ENCODE measurements at places on chromosomes 7 and 10.

GRCh38 chr7:55100544-55101327 is 81.9 kb downstream of the EGFR start:
- no peak for DNase-seq

- DNase-seq = no peak
Measured at GRCh38 chr7:71793251-71793650, 618.9 kb downstream of the CALN1 start.

DNA sequence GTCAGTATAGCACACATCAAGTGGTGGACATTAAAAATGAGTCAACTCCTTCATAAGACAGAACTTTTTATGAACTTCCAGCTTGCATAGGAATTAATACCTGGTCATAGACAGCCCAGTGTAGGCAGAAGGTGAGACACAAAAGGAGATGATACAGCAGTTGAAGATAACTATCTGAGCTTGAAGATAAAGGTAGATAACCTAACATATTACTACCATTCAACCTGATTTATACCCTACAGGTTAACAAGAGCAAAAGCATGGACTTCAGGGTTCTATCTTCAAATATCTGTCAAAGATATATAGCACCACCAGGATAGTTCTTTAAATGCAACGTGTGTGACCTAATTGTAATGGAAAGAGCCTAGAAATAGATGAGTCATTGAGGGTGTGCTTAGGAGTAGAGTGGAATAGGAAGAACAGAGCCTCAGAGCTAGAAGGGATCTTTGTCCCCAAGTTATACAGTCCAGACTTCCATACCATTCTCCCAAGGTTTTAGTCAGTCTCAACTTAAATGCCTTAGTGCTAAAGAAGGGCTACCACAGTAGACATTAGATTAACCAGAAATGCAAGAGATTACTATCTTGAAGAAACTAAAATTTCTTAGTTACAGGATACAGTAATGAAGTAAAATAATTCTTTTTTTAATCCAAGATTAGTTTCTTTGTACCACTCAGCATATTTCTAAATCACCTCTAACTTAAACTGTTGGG is 9.2 kb downstream of the ZNF800 start:
- DNase-seq = no peak

- DNase-seq = no peak
Measured at GRCh38 chr7:98778421-98778820, 91.4 kb downstream of the TMEM130 start.

- DNase-seq = peak; percentile 72
Measured at GRCh38 chr10:62632071-62632809, 172.3 kb upstream of the ADO start.

- DNase-seq = no peak
Measured at GRCh38 chr10:77513781-77514331, 123.8 kb downstream of the KCNMA1 start.

- no peak for DNase-seq
Measured at GRCh38 chr7:3218411-3219225, 82.4 kb upstream of the SDK1 start.

- DNase-seq = no peak
Measured at GRCh38 chr10:80526742-80527141, 11.0 kb upstream of the SH2D4B start.

DNA sequence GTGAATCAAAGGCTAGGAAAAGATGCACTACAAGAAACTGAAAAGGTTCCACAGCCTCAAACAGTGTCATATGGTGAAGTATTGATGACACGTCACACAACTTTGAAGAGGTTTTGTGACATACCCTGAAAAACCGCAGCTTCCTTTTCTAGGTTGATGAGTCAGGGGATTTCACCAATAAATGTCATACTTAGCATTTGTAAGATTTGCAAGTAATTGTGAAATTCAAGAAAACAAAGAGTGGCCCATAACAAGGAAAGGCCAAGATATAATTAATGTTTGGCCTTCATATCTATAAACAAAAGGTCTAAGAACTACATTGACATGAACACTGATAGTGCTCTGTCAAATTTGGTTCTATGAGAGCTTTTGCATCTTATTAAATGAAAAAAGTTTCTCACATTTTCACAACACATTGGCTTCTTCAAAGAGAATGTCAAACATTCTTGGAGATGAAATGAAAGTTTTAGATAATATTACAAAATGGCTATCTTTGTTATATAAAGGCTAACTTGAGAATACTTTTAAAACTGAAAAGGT is 62.0 kb upstream of the NAMPT start:
- DNase-seq = peak; percentile 59

DNA sequence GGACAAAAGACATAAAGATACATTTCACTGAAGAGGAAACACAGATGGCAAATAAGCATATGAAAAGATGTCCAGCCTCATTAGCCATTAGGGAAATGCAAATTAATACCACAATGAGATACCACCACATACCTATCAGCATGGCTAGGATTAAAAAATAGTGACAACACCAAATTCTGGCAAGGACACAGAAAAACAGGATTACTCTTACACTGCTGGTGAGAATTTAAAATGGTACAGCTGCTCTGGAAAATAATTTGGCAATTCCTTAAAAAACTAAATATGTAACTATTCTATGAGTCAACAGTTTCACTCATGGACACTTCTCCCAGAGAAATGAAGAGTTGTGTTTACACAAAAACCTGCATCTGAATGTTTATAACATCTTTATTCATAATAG is 121.1 kb downstream of the C10orf90 start:
- no peak for DNase-seq

DNA sequence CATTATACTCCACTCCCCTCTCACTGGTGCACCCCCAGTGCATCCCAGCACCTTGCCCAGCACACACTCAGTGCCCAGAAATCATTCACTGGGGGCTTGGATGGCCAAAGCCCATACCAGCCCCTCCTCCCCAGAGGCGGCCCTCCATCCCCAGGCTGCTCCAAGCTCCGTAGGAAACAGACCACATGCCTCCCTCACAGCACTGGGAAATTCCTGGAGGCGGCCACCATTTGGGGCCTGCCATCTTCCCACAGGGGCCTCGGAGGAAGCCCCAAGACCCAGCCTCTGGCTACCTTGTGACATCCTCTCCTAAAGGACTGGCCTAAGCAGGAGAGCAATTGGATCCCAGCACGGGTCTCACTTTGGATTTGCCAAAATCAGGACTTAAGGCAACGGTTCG is 49.7 kb downstream of the FOXL3 start:
- no peak for DNase-seq

- no peak for DNase-seq
Measured at GRCh38 chr7:1968397-1969111, 264.2 kb downstream of the MAD1L1 start.

DNA sequence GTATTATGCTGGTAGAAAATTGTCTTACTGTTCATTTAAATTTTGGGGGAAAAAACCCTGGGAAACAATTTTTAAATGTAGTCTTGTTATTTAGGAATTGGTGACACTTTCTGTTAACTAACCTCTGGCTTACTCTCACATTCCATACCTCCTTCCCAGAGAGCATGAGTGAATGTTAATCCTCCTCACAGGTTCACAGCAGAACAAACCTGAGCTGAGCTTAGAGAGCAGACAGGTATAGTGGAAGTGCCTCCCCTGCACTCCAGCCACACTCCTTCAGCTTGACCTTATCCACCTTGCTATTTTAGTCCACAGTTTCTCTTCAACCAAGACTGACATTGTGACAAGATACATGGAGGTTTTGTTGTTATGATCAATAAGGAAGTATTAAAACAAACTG is 235.9 kb downstream of the FOXP2 start:
- DNase-seq = no peak

DNA sequence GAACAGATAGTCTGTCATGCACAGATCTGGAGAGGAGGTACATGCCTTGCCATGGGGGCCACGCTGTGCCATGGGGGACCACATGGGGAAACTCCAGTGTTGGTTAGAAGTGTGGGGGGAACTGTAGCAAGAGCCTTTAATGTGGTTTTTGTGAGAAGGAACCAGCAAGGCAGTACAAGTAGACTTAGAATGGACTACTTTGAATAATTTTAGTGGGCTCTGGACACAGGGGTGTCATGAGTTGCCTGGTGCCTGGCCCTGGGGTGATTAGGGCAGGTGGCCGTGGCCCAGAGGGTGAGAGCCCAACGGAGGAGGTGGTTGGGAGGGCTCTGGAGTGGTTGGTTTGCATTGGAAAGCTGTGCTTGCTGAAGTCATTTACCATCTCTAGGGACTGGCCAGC is 77.2 kb downstream of the CXCL12 start:
- no peak for DNase-seq

DNA sequence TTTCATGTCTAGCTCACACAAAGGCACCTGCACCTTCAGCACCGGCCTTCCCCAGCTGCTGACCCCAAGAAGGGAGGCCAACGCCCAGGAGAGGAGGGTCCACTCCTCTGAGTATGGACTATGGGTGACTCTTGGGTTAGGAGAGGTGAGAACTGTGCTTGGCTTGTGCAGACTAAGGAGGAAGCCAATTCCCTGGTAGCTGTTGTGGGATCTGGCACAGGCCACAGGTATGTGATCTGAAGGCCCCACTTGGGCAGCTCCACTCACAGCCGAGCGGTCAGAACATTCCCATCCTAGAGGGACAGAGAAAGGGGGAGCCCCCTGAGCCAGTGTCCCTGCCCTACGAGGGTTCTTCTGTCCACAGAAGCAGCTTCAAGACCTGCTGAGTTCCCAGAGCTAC is 52.8 kb upstream of the FIGNL1 start:
- no peak for DNase-seq

GRCh38 chr7:37031571-37032257 is 307.4 kb upstream of the AOAH start:
- no peak for DNase-seq

- no peak for DNase-seq
Measured at GRCh38 chr10:3867454-3868270, 82.7 kb upstream of the KLF6 start.

- DNase-seq = peak; percentile 18
Measured at GRCh38 chr7:127504715-127505114, 80.7 kb downstream of the GCC1 start.

DNA sequence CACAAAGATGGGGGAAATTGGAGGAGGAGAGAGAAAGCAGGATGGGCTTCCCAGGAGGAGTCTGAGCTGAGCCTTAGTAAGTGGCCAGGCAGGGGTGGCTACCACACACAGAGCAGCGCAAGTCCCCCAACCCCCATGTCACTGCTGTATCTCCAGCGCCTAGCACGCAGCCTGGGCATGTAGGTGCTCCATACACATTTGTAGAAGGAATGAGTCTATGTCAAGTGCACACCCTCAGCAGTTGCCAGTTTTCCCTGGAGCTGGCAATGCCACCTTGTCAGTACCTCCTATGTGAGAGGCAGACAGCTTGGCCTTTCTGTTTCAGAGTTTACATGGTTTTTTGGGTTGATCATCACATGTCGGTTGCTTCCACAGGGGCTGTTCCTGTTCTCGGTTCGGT is 116.1 kb downstream of the CLEC2L start:
- DNase-seq = no peak

DNA sequence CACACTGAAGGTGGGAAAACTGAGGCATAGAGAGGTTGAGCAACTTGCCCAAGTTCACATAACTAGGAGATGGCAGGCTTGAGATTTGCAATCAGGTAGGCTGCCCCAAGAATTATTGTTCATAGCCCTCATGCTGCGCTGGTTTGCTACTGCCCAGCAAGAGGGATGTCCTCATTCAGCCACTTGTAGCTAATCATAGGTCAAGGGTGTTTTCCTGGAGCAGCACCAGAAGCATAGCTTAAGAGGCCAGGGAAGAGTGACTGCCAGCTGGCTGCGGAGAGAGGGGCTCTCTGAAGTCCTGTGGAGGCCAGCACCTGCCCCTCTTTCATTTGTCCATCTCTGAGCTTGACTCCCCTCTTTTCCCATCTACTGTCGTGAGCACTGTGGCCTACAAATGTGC is 15.0 kb downstream of the CDHR3 start:
- no peak for DNase-seq

DNA sequence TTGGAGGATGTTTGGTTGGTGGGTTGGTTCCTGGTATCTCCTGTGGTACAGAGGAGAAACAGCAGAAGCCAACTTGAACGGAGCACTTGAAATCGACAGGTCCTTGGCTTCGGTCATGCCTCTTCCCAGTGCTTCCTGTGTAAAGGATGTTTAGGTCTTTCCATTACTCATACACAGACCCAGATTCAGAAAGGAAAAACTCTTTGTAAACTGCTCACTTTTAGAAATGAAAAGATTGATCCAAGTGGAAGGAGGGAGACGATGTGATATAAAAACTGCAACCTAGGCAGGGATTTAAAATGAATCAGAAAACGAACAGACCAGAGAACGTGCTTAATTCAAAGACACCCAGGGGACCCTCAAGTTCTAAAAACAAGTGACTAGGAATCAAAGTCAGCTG is 338.4 kb downstream of the GALNT17 start:
- DNase-seq = no peak

- no peak for DNase-seq
Measured at GRCh38 chr10:3877211-3878000, 92.4 kb upstream of the KLF6 start.

- no peak for DNase-seq
Measured at GRCh38 chr7:90850066-90850465, 253.9 kb downstream of the CDK14 start.

DNA sequence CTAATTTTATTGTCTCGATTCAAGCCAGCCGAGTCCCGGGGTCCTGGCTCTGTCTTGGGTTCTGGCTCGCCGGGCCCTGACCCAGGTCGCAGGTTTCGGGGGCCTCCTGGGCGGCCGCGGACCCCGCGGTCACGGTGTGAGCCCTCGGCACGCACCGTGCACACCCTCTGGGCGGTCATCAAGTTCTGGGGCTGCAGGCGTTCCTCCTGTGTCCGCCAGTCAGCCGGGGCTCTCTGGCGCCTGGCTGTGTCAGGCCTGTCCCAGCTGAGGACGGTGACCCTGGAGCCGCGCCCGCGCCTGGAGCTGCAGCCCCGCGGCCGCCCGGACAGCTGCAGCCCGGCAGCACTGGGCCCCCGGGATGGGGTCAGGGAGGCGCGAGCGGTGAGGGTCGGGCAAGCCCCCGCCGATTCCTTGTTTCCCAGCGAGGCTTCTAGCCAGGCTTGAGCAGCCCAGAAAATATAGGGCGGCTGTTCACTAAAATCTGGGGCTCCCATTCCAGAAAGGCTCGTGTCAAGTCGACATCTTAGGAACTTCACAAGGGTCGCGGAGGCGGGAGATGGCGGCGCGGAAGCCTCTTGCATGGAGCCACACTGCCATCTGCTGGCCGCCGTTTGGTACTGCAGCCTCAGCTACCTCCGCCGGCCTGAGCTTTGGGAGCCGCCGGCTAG is 4.2 kb upstream of the HOXA7 start:
- DNase-seq = peak; percentile 87

- DNase-seq = no peak
Measured at GRCh38 chr10:90858461-90858968, 676 bp upstream of the HTR7 start.

DNA sequence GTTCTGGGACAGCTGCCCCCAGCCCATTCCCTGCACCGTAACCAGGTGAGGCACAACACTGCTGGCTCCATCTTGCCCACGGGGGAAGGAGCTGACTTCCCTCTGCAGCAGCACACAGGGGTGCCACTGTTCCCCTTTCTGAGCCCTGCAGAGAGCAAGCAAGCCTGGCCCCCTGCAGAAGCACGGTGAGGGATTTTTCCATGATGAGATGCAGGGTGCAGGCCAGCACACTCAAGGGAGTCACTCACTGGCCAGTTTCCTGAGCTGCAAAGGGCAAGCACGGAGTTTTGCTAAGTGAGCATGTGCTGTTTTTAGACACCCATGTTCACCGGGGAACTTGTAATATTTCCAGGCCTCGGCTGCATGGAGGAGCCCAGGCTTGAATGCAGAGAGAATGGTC is 176.6 kb downstream of the PIP4K2A start:
- DNase-seq = no peak

- no peak for DNase-seq
Measured at GRCh38 chr7:31311552-31311951, 29.0 kb downstream of the NEUROD6 start.

- DNase-seq = no peak
Measured at GRCh38 chr7:20260223-20260622, 43.0 kb upstream of the MACC1 start.

Data from GM10248 (cell line).